A172 (cell line): ENCODE measurements at places on chromosomes 3 and 15. TPM values are rescaled to one million over a fixed set of nuclear protein-coding genes. Genes with fewer than 3 reads are reported as not detected.
A peak's percentile ranks its signal among the peaks of the same experiment; 100 is the strongest.

DNA sequence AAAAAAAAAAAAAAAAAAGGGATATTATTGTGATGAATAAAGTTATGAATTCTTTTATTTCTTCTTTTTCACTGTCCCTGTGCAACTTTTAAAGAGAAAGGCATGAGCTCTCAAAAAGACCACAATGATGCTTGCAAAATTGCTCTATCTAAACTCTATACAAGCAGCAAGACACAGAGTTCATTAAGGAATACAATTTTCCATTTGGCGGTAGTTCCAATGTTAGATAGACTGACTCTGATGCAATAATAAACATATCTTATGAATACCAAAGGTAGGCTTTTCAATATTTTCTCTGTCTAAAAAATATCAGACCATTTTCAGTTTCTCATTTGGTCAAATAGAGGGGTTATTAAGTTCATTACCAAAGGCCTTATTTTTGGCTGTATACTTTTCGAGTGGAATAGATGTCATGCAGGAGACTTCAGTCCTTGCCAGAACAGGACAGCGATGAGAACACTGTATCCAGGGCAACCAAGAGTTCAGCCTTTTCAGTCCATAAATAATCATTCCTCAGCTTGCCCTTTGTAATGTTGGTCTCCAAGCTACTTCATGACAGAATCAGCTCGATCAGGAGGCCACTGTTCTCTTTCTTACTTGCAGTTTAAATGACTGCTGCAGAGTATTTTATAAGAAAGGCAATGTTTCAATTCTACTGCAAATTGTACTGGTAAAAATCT is 162.9 kb upstream of the FAM3D start:
- DNase-seq, result no peak

- DNase-seq, result no peak
These were observed 21.5 kb upstream of the MYO1E start for GRCh38 chr15:59394166-59394661.

DNA sequence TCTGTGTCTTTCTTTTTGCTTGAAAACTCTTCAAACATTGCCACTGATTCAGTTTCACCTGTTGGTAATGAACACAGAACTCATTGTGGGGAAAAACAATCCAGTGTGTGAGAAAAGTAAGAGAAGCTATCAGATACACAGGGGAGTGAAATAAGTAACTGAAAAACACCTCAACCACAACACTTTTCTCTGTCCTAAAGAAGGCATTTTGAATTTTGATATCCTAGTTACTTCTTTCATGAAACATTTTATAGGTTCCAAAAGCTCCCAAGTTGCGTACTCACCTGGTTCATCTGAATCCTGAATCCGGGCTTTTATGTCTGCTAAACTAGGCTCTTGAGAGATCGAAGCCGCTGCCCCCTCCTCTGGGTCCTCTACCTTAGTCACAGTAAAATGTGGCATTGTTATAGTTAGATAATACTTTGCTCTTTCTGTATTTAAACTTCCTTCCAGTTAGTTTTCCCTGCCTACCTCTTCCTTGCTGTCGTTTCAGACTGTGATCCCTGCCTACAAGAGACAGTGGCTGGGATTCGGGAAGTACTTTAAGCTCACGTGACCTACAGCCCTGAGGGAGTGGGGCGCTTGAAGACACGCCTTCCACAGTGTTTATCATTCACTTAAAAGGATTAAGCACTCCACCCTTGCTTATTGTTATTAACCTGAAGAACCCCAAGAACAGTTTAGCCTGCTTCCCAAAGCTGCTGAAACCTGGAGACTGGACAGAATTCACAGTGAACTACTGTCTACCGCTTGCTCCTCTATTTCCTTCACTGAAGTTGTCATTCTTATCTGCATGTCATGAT is 19.1 kb downstream of the SLC12A6 start:
- peak; percentile 55 for DNase-seq

DNA sequence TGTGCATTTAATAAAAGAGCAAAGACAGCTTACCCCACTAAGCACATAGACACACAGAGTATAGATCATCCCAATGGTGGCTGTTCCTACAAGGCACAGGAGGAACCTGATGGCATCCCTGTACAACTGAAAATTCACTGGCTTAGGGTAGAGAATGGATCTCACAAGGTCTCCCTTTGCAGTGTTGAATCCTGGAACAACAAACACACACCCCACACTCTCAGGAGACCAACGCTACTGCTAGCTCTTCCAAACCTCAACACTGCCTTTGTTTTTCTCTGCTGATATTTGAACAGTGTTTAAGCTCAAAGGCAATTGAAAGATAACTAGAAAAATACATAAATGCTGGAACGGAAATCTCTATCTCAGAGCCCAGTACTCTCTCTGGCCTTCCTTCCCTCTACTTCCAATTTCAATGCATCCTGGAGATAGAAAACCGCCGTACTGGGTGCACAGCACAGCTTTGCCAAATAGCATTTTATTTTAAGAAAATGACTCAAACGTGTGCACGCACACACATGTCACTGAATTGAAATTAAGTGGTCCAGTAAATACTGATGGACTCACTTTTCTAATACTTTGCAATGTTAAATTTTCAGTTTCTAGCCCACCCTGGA is 87.5 kb upstream of the ATP13A5 start:
- no peak for DNase-seq

DNA sequence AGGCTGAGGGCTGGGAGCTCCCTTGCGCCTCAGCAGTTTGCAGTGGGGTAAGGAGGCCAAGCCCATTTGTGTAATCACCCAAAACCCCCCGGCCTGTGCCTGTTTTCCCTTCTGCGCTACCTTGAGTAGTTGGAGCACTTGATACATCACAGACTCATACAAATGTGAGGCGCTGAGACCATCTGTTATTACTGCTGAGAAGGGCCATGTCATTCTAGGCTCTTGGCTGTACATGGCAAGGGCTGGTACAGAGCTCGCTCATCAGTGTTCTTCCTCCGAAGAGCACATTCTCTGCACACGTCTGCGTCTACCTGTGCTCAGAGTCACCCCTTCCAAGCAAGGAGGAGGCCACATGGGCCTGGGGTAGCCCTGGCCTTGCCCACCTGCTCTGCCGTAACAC is 9.3 kb downstream of the PLA2G4B start:
- DNase-seq, result no peak

DNA sequence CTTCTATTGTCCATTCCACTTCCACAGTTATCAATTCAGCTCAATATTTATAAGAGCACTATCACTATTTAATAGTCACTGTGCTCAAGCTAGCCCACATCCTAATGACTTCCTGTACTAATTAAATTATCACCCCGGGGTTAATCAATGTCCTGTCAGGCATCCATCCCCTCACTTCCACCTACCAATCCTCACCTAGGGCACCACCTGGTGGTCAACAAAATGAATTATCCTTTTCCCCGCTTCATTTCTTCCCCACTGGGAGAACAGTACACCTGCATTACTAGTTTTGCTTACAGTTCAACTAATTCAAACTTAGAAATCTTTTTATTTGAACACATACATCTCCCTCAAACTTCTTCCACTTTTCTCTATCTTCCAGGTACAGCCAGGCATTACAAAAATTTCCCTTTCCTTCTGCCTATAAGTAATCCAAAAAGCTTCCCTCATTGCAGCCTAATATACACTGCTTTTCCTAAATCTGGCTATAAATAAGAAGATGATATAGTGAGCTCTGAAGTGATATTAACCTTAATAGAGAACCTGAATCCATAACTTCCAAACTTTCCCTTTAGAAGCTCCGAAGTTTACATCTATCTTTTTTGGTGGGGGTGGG is 68.5 kb downstream of the TMCC1 start:
- peak; percentile 59 for DNase-seq

DNA sequence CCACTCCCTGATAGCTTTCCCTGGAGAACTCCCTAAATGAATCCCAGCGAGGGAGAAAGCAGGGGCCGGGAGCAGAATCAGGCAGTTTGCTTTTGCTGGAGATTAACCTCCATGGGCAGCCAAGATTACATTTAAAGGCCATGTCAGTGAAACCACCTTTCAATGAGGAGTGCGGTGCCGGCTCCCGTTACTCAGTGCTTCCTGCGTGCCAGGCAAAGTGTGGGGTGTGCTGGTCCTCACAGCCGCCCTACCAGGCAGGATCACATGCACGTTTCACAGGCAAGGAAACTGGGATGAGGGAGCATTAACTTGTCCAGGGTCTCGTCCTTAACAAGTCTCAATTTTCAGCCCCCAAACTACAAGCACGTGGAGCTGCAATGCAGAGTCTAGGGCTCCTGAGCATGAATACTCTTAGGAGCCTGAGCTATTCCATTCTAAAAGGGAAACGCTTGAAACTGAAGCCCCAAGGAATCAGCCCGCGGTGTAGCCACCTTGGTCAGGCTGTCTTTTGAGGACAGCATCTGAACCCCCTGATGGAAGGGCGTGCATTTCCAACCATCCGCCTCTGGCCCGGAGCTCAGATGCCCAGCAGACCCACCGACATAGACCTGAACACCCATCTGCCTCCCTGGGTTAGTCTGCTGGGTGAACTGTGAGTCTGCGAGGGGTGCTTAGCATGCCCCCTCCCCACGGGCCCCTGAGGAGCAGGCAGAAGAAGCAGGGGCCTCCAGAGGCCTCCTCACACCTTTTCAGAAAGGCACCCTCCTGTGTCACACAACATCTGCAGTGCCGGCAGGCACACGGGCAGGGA is 5.6 kb downstream of the IGDCC3 start:
- no peak for DNase-seq

Gene SERF2
- total RNA-seq, result 361 and 697 TPM in 2 replicates

Gene KBTBD12
- not detected in 2 replicates for total RNA-seq

DNA sequence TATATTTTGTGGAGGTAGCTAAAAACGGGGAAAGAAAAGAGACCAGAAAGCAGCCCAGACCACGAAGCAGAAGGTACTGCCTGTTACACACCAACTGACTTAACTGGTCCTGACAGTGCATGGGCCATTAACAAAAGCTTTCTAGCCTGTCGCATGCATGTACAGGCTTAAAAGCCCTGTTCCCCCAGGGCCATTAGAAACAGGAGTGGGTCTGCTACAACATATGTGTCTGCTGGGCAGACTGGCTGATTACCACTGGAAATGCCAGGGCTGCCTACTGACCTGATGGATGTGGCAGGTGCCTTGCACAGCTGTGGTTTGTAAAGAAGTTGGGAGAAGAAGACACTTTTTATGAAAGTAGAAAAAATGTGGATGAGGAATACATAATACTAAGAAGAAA is 137.4 kb downstream of the GAP43 start:
- DNase-seq, result no peak

- DNase-seq, result peak; percentile 35
These were observed 308.5 kb downstream of the ROBO2 start for GRCh38 chr3:77348244-77348855.

- DNase-seq, result no peak
These were observed 3.9 kb upstream of the ACAN start for GRCh38 chr15:88799341-88799740.

GRCh38 chr15:92467245-92467644 is 73.6 kb downstream of the ST8SIA2 start:
- no peak for DNase-seq

GRCh38 chr15:31517711-31518110 is 191.1 kb downstream of the KLF13 start:
- DNase-seq, result no peak

DNA sequence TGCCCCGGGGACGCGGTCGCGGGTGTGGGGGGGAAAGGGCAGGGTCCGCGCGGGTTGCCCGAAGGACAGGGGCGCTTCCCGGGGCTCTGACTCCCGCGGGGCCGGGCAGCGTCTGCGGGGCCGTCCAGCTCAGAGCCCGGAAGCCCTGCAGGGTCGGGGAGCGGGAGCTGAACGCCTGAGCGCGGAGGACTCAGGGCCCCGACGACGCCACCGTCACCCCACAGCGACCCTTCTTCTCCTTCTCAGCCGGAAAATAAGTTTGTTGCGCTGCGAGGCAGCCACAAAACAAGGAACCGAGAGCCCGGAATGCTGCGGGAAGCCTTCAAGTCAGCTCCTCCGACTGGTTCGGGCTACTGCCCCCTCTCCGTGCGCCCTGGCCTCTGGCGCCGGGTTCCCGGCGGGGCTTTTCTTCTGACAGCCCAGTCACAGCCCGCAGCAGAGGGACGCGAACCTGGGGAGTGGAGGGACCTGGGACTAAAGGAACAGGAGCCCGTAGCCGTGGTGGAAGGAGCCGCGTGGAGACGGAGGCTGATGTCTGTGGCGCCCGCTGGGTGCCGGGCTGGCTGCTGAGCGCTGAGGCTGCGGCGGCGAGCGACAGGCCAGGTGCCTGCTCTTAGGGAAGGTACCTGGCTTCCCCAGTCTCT is 484 bp downstream of the CNTN4 start:
- DNase-seq, result no peak

DNA sequence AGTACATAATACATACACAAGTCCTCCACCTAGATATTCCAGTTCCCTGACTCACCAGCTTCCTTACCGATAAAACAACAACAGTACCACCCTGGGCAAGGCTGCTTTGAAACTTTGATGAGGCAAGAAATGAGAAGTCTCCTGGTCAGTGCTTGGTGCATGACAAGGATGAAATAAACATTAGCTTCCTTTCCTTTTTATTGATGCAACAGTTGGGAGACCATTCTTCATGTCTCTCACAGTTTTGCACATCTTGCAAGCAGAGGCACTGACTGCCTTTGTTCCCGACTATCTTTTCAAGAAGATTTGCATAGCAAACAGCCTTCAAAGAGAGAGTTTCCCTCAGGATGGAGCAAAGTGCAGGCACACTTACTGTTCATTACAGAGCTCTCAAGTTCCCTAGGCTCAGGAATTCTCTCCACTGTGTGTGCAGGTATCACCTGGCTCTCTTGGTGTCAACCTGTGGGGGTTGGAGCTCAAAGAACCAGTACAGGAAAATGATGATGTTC is 65.2 kb downstream of the MYLK start:
- peak; percentile 91 for DNase-seq

- peak; percentile 64 for DNase-seq
These were observed 299.3 kb downstream of the PLCL2 start for GRCh38 chr3:17183951-17184550.

Gene CLDN18
- total RNA-seq, result 0.07 and 0.26 TPM in 2 replicates

DNA sequence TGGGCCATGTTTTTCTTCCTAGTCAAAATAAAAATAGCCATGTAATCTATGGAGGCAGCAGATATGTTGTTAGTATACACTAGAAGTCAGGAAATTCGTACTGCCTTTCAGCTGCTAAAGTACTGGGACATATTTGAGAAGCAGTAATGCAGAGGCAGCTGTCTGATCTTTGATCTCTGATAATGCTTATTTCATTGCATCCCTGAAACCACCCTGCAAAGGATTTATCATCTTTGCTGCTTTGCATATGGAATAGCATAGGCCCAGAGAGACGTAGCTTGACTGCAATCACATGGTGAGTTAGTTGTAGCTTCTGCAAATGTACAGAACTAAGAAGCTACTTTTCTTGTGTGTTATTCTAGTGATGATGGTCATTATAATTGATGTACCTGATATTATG is 52.4 kb downstream of the RBM6 start:
- DNase-seq, result no peak

Gene ZNF80
- total RNA-seq, result not detected in 2 replicates
